Smooth muscle cell of the coronary artery (primary cell): ENCODE measurements at places on chromosomes 7 and 10. TPM values are rescaled to one million over a fixed set of nuclear protein-coding genes. Genes with fewer than 3 reads are reported as not detected.

The SPOCK2 gene
- total RNA-seq, result under 0.01 and 0.12 TPM in 2 replicates

The RAMP3 gene
- not detected in 2 replicates for total RNA-seq

The EBF3 gene
- 3.9 and 8.8 TPM in 2 replicates for total RNA-seq

The EN2 gene
- total RNA-seq, result under 0.01 TPM in 1 of 2 replicates, not detected in the other

The ASB10 gene
- total RNA-seq, result not detected in 2 replicates

The GFRA1 gene
- under 0.01 and 0.35 TPM in 2 replicates for total RNA-seq

The SFXN3 gene
- total RNA-seq, result 57.1 and 104 TPM in 2 replicates

The CYP2C9 gene
- not detected in 2 replicates for total RNA-seq

The CCDC7 gene
- 8.7 and 11.1 TPM in 2 replicates for total RNA-seq

The FEZF1 gene
- not detected in 2 replicates for total RNA-seq

The CCDC71L gene
- 12.1 and 15.4 TPM in 2 replicates for total RNA-seq

The TMEM273 gene
- 0.47 TPM in 1 of 2 replicates, not detected in the other for total RNA-seq

The HOXA2 gene
- total RNA-seq, result not detected in 2 replicates

The KIFBP gene
- total RNA-seq, result 16.0 and 30.9 TPM in 2 replicates

The GJC3 gene
- not detected in 2 replicates for total RNA-seq

The PNLIPRP1 gene
- total RNA-seq, result not detected in 2 replicates

The TRPV5 gene
- not detected in 2 replicates for total RNA-seq

The EPO gene
- total RNA-seq, result not detected in 2 replicates
